ENCODE measurements at places on chromosomes 2 and 18.

GRCh38 chr18:22344908-22345670, 72.6 kb downstream of the CTAGE1 start:
- no peak for DNase-seq

DNA sequence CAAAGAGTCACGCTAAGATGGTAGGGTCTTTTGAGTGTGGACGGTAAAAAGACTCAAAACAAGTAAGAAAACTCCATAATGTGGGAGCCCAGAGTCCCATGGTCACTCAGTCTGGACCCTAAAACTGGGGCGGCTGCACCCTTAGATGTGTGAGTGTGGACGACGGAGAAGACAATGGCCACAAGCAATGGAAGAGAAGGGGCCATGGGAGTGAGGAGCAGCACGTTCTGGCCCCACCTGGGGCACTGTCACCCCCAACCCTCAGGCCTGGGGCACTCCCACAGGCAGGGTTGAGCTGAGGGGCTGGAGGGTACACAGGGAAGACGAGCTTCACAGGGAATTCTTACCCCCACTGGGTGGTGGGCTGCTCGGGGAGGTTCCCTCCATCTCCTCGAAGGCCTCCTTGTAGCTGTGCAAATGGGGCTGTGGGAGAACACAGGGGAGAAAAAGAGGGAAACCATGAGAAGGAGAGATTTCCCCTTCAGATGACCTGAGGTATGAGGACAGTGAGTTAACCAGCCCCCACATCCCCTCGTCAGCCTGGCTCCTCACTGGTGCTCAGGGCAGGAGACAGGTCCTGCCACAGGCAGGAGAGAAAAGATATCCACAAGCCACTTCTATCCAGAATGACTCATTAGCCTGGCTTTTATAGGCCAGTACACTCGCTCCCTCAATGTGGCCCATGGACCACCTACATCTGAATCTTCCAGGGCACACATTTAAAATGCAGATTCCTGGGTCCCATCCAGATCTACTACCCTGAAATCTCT, 167.9 kb downstream of the TNS1 start:
- DNase-seq, result no peak

GRCh38 chr18:3027370-3027891, 14.5 kb upstream of the LPIN2 start:
- no peak for DNase-seq

DNA sequence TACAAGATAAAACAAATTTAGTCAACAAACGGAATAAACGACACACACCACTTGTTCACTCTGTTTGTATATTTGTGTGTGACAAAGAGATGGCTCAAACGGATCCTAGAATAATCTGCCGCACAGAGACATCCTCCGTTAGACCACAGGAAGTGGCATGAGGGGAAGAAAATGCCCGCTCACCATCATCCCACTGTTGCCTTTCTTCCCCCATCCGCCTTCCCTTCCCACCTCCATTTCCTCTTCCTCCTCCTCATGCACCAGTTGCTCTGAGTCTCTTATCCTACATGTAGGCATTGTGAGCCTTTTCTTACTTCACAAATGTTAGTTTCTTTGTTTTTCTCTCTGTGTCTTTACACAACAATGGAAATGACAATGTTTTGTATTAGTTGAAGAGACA, 228.5 kb upstream of the SMIM21 start:
- no peak for DNase-seq

GRCh38 chr2:130877258-130877657, 40.5 kb downstream of the ARHGEF4 start:
- no peak for DNase-seq

DNA sequence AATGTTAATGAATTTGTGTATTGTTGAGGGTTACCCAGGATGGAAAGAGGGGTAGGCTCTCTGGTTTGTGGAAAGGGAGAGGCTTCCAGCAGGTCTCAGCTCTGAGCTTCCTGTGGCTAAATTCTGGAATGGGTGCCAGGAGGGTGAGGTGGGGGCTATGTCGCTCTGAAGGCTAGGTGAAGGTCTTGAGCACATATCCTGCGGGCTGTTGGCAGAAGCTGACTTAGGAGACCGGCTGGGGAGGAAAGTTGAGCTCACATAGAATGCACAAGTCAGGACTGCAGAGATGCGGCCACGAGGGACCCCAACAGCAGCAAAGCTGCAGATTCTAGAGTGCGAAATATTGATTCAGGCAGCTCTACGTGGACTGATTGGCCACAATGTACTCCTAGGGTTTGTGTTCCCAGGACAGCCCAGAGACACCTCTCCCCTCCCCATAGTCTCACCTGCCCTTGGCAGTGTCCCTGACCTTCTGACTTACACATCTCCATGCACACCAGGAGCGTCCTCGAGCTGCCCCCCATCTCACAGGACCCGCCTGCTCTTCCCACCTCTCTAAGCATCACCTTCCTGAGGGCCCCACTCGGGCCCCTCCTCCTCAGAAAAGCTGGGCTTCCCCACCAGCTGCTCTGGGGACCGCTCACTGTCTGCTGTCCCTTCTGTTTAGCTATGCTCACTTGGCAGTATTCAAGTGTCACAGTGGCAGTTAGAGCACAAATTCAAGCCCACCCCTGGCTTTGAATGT, 72.6 kb downstream of the ALK start:
- DNase-seq, result no peak

- no peak for DNase-seq
Measured at GRCh38 chr2:142874293-142874814, 3.1 kb upstream of the KYNU start.

GRCh38 chr18:10228326-10228725, 226.1 kb upstream of the APCDD1 start:
- no peak for DNase-seq

DNA sequence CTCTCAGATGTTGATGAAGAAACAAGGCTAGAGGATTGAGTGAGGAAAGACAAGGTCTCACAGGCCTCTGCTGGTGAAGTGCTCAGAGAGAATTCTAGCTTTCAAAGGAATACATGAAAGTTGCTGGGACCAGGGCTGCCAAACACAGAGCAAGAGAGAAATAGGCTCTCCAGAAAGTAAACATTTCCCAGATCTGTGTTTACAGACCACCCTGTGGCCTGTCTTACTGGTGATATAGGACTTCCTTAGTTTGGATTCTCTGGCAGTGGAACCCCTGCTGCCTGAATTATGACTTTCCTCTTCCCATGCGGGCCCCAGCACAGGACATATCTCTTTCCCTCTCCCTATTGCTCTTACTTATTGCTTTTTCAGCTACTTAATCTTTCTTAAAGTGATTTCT, 64.5 kb downstream of the TACR1 start:
- DNase-seq, result no peak

- DNase-seq, result no peak
Measured at GRCh38 chr18:75169411-75169810, 39.5 kb downstream of the PTGR3 start.

GRCh38 chr2:3451169-3451568, 68.2 kb downstream of the ADI1 start:
- no peak for DNase-seq

GRCh38 chr18:45039376-45039775, 358.7 kb downstream of the SETBP1 start:
- DNase-seq, result no peak

DNA sequence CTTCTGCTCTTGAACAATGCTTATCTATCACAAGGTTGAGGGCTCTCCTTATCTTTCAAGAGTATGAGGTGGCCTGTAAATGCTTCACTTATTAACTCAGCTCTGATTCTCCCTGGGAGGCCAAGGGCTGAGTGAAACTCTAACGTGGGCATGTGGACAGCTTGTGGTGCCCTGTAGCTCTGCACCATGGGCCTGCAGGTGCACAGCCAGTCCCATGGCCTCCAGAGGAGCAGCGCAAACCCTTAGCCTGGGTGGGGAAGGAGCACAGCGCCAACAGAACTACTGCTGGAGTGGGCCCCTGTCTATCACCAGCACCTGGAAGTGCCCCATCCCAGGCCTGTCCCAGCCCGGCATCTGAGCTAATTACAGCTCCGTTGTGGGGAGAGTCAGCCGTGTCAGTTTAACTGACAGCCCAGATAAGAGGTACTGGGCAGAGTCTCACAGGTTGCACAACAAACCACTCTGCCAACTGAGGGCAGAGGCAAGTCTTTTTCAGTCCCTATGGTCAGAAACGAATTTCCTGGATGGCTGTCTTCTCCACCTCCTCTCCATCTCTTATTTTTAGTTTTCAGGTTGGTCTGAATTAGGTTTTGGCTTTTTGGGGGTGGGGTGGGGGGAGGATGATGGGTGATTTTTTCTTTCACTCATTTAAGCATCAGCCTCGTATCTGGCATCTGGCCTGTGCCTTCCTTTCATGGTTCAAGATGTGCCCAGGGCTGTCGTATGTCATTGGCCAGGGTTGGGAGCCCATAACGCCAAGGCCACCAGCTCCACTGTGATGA, 219.5 kb downstream of the BCL2 start:
- DNase-seq, result no peak

DNA sequence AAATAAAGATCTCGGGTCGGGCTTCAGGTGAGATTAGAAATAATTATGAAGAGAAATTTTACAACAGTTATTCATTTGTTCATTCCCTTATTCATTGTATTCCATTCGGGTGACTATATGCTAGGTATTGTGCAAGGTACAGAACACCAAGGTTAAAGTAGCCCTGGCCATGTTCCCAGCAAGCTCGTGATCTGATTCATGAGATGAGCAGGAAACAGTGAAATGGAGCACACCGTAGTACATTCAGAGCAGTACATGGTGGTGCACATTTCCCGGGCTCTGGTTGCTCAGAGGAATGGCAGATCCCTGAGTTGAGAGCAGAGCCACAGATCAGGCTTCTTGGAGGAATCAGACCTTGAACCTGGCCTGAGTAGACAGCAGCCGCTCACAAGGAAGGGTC, 87.7 kb downstream of the PRKRA start:
- DNase-seq, result no peak

DNA sequence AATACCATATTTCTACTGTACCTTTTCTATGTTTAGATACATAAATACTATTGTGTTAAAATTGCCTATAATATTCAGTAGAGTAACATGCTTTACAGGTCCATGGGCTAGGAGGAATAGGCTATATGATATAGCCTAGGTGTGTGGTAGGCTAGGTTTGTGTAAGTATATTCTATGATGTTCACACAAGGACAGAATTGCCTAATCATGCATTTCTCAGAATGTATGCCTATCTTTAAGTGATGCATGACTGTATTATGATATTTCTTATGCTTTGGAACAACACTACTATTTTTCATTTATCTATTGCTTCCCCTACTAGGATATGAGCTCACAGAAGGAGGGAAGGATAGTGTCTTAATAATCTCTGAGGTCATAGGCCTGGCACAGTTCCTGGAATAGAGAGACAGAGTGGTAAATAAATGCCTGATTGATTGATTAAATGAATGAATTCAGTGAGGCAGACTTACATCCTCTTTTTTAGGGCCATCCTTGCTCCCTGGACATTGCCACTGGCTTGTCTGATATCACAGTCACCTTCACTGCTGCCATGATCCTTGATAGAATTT, 121.0 kb downstream of the MYO3B start:
- no peak for DNase-seq

DNA sequence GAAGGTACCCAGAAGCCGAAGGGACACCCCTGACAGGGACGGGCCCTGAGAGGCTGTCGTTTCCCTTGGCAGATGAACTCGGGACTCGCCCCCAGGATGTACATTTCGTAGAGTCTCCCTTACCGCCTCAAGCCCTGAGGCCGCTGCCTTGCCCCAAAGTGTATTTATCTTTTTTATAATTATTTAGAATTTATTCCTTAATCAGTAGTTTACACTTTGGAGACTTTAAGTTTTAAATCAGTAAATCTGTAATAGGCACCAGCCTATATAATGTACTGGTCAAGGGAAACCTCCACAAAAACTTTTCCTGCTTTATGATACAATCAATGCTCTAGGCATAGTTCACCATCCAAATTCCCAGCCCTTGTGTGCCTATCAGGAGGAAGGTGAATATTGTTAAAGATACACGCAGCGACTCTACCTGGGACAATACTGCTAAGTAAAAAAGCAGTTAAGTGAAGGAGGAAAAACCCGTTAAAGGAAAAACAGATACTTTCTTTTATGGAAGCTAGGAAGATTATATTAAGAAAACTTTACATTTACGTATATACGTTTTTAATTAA, 848 bp downstream of the VRK2 start:
- DNase-seq, result peak; percentile 10

GRCh38 chr2:66283787-66284186, 151.1 kb upstream of the MEIS1 start:
- no peak for DNase-seq

DNA sequence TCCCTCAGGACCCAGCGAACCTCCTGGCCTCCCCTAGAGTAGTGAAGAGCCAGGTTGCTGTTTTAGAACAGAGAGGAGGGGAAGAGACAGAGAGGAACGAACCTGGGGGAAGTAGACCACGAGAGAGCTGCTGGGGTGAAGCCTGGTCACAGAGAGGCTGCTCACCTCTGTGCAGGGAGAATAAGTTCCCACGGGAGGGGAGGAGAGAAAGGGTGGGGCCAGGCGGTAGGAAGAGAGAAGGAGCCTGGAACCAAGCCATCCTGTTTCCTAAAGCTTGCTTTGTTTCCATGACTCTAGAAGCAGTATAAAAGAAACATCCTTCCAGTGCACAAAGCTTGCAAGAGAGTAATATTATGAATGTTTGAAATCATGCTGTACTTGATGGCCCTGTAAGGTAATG, 147.9 kb downstream of the MYT1L start:
- DNase-seq, result no peak

- DNase-seq, result no peak
Measured at GRCh38 chr18:24731158-24731557, 270.7 kb downstream of the HRH4 start.

DNA sequence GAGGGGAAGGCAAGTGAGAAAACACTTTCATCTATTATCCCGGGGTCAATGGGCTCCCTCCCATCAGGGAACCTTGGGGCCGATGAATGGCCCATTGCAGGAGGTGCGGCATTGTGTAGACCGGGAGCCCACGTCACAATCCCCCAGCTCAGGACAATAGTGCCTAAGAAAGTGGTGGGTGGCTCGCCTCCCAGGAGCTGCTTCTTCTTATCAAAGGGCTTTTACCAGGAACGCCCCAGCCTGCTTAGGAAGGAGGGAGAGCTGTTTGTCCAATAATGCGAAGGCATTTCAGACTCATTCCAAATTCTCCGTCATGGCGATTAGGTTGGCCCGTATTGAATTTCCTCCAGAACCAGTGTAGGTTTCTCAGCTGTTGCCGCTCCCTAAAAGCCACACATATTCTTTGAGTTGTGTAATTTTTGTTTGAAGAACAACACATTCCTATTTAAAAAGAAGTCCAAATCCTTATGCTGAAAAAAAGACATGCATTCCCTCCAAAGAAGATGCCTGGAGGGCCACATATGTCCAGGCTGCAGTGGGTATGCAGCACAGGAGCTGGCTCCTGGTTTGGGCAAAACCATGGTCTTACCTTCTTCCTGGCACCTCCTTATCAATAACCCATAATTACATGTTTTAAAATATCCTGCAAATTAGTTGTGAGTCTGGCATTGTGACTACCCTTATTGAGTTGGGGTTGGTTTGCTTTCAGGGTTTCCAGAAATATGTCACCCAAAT, 264.7 kb downstream of the MYCN start:
- no peak for DNase-seq

DNA sequence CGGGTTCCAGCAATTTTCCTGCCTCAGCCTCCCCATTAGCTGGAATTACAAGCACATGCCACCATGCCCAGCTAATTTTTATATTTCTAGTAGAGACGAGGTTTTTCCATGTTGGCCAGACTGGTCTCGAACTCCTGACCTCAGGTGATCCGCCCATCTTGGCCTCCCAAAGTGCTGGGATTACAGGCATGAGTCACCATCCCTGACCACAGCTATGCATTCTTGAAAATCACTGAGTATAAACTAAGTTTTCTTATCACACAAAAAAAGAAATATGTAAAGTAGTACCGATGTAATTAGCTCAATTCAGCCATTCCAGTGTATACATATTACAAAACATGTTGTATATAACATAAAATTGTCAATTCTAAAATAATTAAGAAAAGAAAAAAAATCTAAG, 232.7 kb downstream of the MBD2 start:
- DNase-seq, result no peak
